IMR-90 (cell line): ENCODE measurements at places on chromosomes 5 and 9. TPM values are rescaled to one million over a fixed set of nuclear protein-coding genes. Genes with fewer than 3 reads are reported as not detected.

DNA sequence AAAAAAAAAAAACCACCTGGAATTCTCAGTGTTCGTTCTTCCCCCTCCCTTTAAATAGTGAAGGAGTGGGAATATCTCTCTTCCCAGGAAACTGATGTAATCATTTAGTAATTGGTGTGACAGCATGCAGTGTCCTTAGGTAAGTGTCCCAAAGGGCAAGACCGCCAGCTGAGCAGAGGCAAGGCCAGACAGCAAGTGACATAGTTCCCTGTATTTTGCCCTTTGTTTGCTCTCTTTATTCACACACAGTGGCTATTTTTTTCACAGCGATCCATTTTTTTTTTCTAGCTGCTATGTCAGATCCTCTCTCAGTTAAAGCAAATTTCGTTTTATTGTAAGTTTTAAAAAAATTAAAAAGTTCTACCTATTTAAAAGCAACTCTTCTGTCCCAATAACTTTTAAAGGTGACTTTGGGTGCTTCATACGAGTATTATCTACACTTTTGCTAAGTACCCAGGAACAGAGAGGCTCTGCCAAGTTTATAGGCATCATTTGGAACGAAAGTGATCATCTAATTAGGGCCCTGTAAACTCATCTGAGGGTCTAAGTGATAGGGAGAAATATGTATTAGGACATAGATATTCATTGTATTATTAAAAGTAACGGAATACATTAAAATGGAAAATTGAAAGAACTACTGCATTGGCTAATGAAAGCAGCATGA lies 98.2 kb upstream of the ALDH1A1 start:
- no peak for DNase-seq

DNA sequence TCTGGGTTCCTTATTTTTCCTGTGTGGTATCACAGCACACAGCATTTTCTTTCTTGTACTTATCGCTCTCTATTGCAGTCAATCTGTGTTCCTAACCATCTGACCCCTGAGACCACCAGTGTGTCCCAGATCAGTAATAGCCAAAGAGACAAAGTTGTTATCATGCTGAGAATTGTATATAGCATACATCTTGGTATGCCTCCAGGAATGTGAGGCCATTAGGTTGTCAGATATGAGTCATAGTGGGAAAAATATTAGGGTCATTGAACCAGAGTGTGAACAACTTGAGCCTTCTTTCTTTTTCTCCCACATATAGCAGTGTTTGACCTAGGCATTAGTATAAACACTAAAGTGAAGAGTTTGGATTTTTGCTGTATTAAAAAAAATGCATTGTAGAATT lies 106.3 kb downstream of the NDUFAF2 start:
- peak; percentile 73 for DNase-seq

DNA sequence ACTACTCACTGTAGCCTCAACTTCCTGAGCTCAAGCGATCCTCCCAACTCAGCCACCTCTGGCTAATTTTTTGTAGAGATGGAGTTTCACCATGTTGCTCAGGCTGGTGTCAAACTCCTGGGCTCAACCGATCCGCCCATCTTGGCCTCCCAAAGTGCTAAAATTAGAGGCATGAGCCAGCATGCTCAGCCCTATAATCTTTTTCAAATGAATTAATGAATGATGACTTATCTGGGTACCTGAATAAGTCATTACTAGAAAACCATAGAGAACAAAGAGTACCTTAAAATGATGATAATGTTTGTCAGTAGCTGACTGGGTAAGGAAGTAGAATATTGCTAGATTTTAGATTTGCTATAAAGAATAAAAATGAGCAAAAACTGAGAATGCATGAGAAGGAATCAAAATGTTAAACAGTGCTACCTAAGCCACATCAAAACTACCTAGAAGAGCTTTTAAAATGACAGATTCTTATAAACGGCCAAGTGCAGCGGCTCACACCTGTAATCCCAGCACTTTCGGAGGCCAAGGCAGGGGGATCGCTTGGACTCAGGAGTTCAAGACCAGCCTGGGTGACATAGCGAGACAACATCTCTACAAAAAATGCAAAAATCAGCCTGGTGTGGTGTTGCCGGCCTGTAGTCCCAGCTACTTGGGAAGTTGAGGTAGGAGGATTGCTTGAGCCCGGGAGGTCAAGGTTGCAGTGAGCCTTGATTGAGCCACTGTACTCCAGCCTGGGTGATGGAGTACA lies 13.6 kb downstream of the FNBP1 start:
- no peak for DNase-seq

DNA sequence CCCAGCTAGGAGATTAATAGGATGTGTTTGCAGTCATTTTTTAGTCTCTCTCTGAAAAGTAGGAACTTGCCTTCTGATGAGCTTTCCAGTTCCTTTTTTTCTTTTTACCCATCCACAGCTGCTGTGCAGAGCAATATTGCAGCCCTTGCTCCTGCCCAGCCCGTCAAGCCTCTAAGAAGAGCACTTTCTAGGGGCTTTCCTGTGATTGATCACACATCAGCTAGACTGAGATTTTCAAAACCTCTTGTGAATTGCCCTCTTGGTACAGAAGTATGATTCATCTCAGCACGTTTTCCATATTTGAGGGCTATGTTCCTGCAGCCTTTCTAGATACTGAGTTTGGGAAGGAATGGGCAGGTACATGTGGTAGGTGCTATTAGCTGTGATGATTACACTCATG lies 93.9 kb downstream of the GALNT10 start:
- no peak for DNase-seq

DNA sequence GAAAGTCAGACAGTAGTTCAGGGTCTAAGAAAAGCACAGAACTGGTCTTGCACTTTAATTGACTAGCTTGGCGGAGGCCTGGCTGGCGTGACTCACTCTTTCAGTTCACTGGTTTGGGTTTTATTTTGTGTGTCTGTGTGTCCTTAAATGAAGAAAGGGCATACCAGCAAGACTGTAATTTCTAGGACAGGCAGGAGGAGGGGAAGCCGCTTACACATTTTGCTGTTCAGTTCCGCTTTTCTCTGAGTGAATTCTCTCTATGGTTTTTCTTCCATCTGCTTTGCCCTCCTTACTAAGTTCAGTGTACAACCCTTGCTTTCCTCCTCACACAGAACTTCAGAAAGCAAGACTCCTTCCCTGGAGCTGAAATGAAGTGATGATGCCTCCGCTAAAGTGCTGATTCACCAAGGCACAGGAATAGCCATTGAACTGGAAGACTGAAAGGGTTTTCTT lies 150.8 kb downstream of the MEF2C start:
- no peak for DNase-seq

- peak; percentile 68 for DNase-seq
Measured at GRCh38 chr5:135191084-135191826, 157.2 kb upstream of the PITX1 start.

GRCh38 chr9:123616707-123617106 lies 260.7 kb downstream of the CRB2 start:
- no peak for DNase-seq

- DNase-seq = no peak
Measured at GRCh38 chr5:15236911-15237508, 263.0 kb upstream of the FBXL7 start.

DNA sequence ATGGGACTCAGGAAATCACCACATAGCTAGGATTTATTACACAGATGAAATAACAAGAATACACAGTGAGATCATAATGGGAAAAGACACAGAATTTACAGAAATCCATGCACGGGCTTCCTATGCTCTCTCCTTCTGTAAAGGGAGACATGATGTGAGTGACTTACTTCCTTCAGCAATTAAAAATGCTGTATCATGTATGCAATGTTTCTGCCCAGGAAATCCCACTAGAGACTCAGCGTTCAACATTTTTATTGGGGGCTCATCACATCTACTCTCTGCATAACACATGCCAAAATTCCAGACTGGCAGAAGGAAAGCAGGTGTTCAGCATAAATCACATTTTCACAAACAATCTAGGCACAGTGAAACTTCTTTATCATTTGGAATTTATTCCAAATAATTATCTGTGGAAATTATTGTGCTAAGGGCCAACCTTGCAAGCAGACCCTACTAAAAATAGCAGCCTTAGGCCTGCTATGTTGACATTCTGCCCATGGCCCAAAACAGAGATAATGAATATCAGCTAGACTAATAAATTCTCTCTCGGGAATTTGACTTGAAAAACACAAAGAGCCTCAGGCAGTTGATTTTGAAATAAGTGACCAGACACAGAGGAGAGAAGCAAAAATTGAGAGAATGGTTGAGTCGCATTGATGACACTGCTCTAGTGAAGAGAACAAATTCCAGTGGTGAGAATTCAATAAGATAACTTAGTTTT lies 31.4 kb upstream of the SELENOP start:
- no peak for DNase-seq

- DNase-seq = no peak
Measured at GRCh38 chr5:155332618-155333017, 319.1 kb downstream of the KIF4B start.

DNA sequence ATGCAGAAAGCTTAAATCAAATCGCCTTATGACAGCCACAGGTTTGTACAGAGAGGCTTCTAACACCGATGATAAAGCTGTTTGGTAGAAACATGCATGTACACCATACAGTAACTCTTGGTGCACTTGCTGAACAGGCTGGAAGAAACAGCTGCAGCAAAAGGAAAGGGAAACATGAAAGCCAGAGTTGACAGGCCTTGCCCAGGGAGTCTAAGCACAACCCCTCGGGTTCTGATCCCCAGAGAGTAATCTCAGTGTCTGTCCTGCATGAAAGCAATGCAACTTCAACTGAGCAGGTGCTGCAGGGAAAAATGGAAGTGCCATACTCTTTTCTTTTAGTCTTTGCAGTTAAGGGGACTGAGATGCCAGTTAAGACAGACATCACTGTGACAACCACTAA lies 419.9 kb downstream of the BNC2 start:
- no peak for DNase-seq

DNA sequence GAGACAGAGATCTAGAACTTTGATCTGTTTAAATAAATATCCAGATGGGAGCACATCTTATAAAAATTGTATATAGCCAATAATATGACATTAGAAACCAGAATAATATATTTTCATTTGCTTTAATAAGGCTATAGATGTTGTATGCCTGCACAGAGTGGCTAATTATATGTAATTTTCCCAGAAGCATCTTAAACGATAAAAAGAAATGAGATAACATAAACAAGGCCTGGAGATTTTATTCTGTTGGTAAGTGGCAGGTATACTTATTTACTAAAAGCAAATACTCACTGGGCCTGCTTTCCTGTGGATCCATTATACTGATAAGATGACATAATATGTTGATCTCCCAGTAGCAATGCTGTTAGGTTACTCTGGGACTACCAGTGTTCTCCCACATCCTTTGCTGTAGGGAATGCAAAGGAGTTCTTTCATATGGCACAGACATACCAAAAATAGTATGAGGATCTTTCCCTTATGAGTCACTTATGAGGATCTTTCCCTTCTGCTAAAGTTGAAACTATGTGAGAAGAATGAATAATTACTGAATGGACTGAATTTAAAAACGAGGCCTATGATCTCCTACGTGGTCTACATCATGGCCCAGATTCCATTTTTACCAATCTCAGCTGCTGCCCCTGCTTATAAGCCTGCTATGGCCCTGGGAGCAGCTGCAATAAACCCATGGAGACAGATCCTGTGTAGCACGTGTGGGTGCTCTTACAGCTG lies 112.1 kb downstream of the NUDT12 start:
- peak; percentile 88 for DNase-seq

DNA sequence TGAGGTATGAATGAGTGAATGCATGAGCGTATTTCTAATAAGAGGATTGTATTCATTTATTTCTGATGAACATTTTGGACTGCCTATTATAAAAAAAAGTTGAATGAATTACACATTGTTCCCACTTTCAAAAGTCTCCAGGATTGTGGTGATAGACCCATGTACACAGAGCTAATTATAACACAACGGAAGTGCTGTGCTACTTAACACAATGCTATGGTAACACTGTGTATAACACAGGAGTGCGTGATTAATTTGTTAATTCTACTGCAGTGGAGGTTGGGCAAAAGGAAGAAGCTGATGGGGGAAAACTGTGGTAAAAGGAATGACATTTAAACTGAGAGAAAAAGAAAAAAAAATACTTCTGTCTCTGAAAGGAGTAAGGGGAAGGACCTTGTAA lies 147.8 kb upstream of the MEF2C start:
- DNase-seq = no peak

DNA sequence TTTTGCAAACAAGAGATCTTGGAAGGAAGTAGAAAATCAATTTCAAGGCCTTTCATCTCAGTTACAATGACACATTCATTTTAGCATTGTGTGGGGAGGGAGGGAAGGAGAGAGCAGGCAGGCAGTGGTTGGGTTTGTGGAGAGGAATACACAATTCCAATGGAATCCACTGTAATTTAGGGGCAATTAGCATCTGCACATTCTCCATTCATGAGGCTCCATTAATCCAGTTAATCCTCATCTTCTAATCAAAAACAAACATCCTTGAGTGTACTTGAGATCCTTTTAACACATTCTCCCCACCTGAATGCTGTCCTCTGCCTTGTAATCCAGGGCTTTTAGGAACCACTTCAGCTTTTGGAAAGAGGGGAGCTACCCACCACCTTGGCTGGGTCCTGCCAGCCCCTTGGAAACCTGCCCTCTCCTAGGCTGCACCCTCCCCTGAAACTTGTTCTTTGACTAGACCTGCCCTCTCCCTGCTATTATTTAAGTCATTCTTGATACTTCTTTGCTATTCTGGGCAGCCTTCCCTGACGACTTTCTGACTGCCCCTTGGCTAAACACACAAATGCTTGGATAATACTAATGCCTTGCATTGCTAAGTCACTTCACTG lies 271.2 kb downstream of the SLIT3 start:
- DNase-seq = no peak

Gene GPR151
- total RNA-seq = not detected in 2 replicates

Gene PCDHAC1
- under 0.01 TPM in 1 of 2 replicates, not detected in the other for total RNA-seq

Gene PCDHB4
- under 0.01 TPM in 1 of 2 replicates, not detected in the other for total RNA-seq

Gene GRM6
- total RNA-seq = not detected in 2 replicates

Gene FBP2
- not detected in 2 replicates for total RNA-seq
